ENCODE measurements at places on chromosomes 13 and 19. TPM values are rescaled to one million over a fixed set of nuclear protein-coding genes. Genes with fewer than 3 reads are reported as not detected.

PRR19 gene
- total RNA-seq: 1.5 TPM

WASF3 gene
- total RNA-seq: 45.5 TPM

CAPN12 gene
- total RNA-seq: 0.69 TPM

MCF2L gene
- total RNA-seq: 46.3 TPM

CLIP3 gene
- total RNA-seq: 53.4 TPM

ZNF134 gene
- total RNA-seq: 25.2 TPM

CERS1 gene
- total RNA-seq: 32.8 TPM

ZNF534 gene
- 0.72 TPM for total RNA-seq

ZNF667 gene
- total RNA-seq: 16.7 TPM

GPC6 gene
- 109 TPM for total RNA-seq

KLK15 gene
- not detected for total RNA-seq

NTF4 gene
- total RNA-seq: not detected

- DNase-seq: peak; percentile 74
Measured at GRCh38 chr19:2381148-2381820, 21.2 kb downstream of the TMPRSS9 start.

GRCh38 chr13:29878101-29878500 lies 27.7 kb upstream of the UBL3 start:
- DNase-seq: no peak

DNA sequence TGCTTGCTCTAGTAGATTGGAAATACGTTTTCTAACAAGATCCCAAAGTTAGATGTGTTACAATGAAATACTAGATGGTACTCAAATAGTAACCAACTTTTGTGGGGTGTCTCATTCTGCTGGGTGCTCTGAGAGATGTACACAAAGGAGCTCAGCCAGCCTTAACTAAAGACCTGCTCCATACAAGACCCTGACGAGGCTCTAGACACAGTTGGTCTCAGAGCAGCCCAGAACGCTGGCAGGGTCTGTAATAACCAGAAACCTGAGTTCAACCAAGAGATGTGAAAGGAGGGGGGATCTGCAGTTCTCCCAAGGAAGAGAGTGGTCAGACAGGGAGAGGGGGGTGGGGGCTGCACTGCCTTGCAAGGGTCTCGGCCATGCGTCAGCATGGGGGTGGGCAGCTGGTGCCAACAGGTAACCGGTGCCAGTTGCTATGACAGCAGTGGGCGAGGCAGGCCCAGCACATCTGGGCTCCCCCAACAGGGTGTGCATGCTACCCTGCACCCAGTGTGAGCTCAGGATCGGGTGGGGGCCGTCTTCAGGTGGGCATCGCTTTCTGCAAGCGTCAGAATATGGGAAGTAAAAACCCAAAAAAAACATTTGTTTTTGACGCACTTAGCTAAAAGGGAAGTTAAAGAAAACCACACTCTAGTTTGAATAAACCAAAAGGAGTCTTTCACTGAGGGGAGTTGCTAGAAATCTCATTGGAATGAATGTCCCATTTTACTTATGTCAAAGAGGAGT lies 68.0 kb upstream of the GPR183 start:
- DNase-seq: no peak

DNA sequence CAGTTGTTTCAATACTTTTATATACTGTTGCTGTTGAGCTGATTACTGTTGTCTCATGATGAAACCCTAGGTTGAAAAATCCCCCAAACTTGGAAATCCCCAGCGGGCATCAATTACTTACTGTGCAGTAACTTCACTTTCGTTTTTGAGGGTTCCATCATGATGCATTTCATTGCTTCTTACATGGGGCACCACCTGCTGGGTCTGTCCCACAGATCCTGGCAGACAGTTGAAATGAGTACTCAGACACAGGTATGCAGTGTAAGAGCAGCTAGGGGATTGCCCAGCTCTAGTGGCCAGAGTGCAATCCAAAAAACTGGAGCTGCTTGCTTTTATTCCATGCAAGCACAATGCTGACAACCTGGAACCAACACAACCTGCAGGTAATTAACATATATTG lies 132.5 kb upstream of the ZNF91 start:
- no peak for DNase-seq

DNA sequence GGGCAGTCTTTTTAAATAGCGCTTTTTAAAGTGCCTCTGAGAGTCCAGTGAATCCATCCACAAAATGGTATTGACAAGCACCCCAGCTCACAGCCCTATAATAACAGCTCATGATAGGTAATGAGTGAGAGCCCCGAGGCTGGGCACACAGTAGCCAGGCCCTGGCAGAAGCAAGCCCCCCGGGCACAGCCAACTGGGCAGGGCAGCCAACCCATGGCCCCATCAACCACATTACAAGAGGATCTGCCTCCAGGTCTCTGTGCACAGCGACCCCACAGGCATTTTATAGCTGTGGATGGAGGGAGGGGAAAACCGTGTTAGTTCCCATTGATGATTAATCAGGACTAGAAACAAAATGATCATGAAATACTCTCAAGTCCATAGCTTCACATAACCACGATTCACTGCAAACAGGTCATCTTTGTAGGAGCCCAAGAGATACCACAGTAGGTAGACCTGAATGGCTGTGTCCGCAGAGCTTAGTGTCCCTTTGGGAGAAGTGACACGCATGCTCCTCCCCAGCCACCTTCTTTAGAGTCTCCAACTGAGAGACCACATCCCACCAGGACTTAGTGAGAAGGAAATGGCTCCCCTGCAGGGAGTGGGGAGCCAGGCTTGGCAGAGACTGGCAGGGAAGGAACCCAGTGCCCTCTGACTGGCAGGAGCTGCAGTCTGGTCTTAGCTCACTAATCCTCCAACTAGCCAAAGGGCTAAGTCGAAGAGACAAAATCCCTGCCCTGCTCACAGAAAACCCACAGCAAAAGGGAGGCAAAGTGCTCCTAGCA lies 4.3 kb upstream of the VSTM2B start:
- no peak for DNase-seq

DNA sequence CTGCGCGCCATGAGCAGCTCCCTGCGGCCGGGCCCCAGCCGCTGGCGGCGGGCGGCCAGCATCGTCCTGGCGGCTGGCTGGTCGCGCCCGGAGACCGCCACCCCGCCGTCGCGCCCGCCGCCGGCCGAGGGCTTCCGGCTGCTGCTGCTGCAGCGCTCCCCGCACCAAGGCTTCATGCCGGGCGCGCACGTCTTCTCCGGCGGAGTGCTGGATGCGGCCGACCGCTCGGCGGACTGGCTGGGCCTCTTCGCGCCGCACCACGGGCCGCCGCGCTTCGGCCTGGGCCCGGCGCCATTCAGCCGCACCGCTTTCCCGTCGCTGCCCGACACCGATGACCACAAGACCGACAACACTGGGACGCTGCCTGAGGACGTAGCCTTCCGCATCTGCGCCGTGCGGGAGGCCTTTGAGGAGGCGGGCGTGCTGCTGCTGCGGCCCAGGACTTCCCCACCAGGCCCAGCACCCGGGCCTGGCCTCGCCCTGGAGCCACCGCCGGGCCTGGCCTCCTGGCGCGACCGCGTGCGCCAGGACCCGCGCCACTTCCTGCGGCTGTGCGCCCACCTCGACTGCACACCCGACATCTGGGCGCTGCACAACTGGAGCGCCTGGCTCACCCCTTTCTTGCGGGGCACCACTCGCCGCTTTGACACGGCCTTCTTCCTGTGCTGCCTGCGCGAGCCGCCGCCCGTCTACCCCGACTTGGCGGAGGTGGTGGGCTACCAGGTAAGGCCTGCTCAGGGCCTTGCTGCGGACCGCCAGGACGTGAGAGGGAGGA lies 518 bp downstream of the NUDT19 start:
- no peak for DNase-seq

DNA sequence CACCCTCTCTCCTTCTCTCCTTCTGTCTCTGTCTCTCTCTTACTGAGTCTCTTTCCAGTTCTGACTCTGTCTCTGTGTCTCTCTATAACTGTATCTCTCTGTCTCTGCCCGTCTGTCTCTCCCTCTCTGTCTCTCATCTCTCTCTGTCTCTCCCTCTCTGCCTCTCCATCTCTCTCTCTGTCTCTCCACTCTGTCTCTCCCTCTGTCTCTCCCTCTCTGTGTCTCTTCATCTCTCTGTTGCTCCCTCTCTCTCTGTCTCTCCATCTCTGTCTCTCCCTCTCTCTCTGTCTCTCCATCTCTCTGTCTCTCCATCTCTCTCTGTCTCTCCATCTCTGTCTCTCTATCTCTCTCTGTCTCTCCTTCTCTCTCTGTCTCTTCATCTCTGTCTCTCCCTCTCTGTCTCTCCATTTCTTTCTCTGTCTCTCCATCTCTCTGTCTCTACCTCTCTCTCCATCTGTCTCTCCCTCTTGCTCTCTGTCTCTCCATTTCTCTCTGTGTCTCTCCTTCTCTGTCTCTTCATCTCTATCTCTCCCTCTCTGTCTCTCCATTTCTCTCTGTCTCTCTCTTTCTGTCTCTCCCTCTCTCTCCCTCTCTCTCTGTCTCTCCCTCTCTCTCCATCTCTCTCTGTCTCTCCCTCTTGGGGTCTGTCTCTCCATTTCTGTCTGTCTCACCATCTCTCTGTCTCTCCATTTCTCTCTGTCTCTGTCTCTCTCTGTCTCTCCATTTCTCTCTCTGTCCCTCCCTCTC lies 3.3 kb upstream of the MEIS3 start:
- no peak for DNase-seq

- no peak for DNase-seq
Measured at GRCh38 chr19:44602081-44602480, 11.3 kb upstream of the IGSF23 start.

GRCh38 chr19:45939792-45940514 lies 25.4 kb upstream of the NANOS2 start:
- no peak for DNase-seq

DNA sequence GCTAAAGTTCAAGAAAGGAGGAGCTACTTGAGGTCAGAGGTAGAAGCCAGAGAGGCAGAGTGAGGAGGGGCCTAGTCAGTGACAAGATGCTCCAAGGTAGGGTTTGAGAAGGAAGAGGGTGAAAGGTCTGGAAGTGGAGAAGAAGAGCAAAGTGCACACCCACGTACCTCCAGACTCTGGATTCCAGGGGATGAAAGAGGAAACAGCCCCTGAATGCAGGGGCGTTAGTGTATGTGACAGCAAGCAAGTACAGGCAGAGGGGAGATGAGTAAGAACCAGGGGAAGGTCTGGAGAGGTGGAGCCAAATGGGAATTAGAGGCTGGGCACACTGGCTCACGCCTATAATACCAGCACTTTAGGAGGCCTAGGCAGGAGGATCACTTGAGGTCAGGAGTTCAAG lies 8.7 kb downstream of the RPS28 start:
- DNase-seq: no peak

DNA sequence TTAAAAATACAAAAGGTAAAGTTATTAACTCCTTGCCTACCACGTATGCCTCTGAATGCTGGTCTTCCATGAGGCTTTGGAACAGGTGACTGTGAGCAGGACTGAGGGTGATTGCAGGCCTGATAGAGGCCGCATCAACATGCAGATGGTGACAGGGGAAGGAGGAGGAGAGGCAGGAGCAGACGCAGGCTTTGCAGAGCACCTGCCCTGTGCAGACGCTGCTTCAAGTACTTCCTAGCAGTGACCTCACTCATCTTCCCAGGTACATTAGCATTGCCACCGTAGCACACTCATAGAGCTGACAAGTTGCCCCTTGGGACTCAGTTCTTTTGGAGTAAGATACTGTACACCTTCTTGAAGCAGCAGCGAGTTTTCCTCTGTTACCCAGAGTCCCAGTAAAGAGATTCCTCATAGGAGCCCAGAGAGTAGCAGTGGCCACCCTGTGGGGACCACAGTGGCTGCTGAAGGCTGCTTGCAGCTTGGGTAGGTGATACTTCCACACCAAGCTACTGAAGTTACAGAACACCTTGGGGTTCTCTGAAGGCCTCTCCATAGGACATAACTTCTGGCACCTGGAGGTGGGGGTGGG lies 56.0 kb downstream of the ZNF536 start:
- DNase-seq: no peak

DNA sequence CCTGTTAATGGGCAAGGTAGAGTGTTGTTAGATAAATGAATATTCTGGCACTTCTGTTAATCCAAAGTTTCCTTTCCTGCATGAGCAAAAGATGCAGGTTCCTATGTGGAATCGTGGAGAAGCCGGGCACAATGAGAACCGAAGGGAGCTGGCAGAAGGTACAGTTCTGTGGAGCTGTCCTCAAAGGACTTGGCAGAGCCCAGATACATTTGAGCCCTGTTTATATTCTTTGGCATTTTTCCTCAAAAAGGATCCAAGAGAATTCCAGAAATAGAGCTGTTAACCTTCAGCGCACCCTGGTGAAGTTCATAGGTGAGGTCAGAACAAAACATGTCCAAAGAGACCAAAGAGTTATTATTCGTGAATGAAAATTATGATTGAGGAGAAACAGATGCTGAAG lies 4.0 kb upstream of the DLEU7 start:
- DNase-seq: no peak

GRCh38 chr19:1811472-1811894 lies 593 bp downstream of the ATP8B3 start:
- no peak for DNase-seq

- no peak for DNase-seq
Measured at GRCh38 chr13:30121244-30121643, 186.1 kb downstream of the KATNAL1 start.

- no peak for DNase-seq
Measured at GRCh38 chr13:43444081-43444480, 342.7 kb downstream of the ENOX1 start.
